ENCODE measurements at places on chromosomes 5 and 9.

- DNase-seq: no peak
Observed at GRCh38 chr5:168975331-168975730, 325.6 kb downstream of the SLIT3 start.

GRCh38 chr9:114782586-114782985 is 23.3 kb downstream of the TNFSF15 start:
- no peak for DNase-seq

DNA sequence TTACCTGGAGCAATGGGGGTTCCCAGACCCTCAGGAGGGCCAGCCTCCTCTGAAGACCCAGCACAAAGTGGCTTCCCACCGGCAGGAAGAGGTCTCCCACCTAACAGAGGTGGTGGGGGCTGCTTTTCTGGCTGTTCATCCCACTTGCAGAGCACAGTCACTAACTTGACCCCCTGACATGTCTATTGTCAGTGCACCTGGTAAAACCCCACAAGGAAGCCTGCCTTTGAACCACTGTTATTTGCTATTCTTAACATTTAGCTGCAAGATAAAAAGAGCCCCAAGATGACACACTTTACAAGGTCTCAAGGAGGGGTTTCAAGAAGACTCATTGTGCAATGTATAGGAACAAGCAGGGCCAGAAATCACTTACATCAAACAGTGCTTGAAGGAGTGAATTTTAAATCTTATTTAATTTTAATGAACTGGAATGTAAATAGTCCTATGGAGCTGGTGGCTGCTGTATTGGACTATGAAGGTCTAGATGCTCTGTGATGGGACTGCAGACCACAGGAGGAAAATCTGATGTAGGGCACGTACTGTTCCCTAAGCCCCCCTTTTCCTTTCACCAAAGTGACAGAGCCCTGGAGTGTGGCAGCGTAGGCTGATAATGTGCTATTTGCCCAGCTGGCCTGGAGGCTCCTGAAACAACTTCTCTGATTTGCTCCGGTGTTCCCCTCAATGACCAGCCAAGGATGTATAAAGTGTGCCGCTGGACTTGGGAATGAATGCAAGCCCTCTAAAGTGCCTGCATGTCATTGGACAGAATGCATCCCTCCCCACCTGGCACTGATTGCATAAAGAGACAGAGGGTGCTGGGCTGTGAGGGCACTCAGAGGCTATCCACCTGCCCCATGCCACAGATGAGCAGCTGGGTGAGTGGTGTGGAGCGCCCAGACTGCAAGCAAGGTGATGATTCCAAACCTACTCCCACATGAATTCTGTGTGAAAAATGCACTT is 80.2 kb downstream of the PTPN3 start:
- no peak for DNase-seq

GRCh38 chr9:18122171-18122570 is 351.8 kb upstream of the ADAMTSL1 start:
- DNase-seq: no peak

DNA sequence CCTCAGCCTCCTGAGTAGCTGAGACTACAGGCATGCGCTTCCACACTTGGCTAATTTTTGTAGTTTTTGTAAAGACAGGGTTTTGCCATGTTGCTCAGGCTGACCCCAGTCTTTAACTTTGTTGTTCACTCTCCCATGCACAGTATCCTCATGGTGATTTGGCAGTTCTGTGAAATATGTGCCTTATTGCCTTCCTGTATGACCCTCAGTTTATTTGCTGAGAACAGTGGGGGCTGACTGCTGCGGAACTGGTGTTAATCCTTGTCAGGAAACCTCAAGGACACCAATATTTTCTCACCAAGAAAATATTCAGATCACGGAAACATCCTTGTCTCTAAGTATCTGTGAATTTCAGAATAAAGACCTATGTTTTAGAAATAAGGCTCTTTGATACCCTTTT is 287.8 kb downstream of the ARRDC3 start:
- DNase-seq: no peak

GRCh38 chr5:76953551-76954382 is 922 bp downstream of the CRHBP start:
- peak; percentile 4 for DNase-seq

- DNase-seq: no peak
Observed at GRCh38 chr9:107594908-107595530, 105.5 kb upstream of the KLF4 start.

DNA sequence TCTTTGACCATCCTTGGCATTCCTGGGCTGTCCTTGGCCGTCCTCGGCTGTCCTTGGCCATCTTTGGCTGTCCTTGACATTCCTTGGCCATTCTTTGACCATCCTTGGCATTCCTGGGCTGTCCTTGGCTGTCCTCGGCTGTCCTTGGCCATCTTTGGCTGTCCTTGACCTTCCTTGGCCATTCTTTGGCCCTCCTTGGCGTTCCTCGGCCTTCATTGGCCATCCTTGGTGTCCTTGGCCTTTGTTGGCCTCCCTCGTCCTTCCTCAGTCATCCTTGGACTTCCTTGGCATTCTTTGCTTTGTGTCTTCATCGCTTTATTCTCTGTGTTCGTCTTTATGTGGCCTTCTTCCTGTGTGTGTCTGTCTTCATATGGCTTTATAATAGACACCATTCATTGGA is 20.7 kb downstream of the NDUFS6 start:
- DNase-seq: no peak

All from activated naive CD8-positive, alpha-beta T cell treated with anti-CD3 and anti-CD28 coated beads for 36 hours (primary cell).